GM12878 (cell line): ENCODE measurements at places on chromosomes 7 and 10. TPM values are rescaled to one million over a fixed set of nuclear protein-coding genes. Genes with fewer than 3 reads are reported as not detected.

Gene EGFR
- not detected in 2 replicates for polyA plus RNA-seq

GRCh38 chr10:122112625-122113160 is 123.7 kb downstream of the TACC2 start:
- no peak for DNase-seq

DNA sequence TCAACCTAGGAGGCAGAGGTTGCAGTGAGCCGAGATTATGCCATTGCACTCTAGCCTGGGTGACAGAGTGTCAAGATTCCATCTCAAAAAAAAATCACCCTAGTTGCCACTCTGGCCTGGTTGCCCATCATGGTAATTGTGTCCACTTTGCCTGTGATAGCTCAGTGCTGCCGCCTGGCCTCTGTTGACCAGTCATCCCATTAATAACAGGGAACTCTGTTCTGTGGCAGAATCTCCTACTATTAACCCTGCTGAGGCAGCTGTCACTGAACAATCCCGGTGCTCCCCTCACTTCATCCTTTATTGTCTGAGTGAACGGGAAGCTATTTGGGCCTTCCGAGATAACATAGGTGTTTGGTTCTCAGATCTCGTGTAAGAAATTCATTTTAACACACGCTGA is 14.6 kb downstream of the ZNF3 start:
- no peak for DNase-seq

GRCh38 chr10:91709394-91709798 is 76.5 kb upstream of the PPP1R3C start:
- no peak for DNase-seq

Gene OR2A42
- polyA plus RNA-seq, result 0.24 and 0.32 TPM in 2 replicates

DNA sequence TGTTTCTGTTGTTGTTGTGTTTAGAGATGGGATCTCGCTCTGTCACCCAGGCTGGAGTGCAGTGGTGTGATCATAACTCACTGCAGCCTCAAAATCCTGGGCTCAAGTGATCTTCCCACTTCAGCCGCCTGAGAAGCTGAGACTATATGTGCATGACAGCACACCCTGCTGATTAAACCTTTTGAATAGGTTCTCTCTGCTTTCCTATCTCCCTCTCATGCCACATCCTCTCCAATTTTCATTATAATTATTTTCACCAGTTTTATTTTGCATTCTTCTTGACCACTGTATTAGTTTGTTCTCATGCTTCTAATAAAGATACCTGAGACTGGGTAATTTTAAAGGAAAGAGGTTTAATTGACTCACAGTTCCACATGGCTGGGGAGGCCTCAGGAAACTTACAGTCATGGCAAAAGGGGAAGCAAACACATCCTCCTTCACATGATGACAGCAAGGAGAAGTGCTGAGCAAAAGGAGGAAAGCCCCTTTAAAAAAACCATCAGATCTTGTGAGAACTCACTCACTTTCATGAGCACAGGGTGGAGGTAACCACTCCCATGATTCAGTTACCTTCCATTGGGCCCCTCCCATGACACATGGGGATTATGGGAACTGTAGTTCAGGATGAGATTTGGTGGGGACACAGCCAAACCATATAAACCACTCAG is 12.9 kb downstream of the AGK start:
- DNase-seq, result peak; percentile 60

DNA sequence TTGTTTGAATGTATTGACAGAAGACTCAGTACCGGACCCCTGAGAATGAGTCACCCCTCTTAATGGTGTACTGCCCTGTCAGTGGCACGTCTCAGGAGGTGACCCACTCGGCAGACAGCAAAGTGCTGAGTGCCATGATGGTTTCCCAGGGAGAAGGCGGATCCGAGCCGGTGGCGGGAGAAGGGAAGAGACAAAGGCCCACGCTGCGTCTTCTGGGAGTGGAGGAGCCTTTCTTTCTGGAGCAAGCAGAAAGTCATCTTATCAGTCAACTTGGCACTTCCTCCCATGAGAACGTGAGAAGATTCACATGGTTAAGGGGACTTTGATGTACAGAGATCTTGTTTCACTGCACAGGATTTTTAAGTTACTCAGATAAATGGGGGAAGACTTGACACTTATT is 14.6 kb upstream of the PPP2R2D start:
- DNase-seq, result no peak

Gene MMP21
- polyA plus RNA-seq, result 0.09 and 0.24 TPM in 2 replicates

GRCh38 chr7:44110719-44111635 is 6.8 kb downstream of the AEBP1 start:
- DNase-seq, result no peak

GRCh38 chr7:13615679-13616078 is 373.8 kb downstream of the ETV1 start:
- DNase-seq, result no peak

- no peak for DNase-seq
Measured at GRCh38 chr7:5677538-5678294, 103.7 kb downstream of the RNF216 start.

DNA sequence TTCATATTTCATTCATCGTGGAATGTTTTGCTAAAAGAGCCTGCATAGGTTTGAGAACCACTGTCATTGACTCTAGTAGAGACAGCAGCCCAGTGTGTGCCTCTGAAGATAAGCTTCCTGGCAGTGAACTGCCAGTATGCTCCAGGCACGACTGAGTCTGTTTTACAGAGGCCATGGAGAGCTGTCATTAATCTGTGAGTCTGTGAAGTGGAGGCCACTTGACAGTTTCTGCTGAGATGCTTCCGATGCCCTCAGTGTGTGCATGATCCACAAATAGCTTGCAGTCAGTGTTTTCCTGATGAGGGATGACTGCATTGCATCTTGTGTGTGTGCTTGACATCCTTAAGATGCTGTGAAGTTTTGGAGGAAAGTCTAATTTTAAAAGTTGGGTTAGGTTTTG is 162.2 kb downstream of the PFKFB3 start:
- DNase-seq, result no peak

Gene GRM3
- 0.08 TPM in 2 replicates for polyA plus RNA-seq

GRCh38 chr7:50679218-50680007 is 103.3 kb downstream of the GRB10 start:
- no peak for DNase-seq

Gene ELN
- polyA plus RNA-seq, result 0.15 and 0.23 TPM in 2 replicates

DNA sequence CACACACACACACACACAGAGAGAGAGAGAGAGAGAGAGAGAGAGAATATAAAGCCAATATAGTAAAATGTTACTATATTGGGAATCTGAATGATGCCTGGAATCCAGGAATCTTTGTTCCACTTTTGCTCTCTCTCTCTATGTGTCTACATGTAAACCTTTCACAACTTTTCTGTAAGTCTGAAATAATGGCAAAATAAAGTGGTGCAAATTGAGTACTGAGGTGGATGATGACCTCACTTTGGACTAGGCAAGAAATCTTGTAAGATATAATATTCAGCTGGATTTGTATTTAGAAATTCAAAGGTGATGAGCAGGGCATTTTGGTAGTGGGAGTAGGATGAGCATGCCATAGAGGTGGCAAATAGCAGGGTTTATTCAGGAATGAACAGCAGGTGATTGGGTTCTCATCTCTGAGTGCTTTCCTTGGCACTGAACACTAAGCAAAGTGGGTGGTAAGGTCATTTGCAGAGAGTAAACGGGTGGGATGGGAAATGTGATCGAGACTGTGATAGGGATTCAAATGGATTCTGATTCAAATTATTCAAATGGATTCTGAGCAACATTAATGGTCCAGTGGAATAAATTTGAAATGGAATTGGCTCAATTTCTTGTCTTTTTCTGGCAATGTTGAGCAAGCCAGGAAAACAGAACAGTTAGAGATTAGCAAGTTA is 9.7 kb upstream of the ANLN start:
- no peak for DNase-seq

Gene OPN1SW
- polyA plus RNA-seq, result 0.11 and 0.23 TPM in 2 replicates

DNA sequence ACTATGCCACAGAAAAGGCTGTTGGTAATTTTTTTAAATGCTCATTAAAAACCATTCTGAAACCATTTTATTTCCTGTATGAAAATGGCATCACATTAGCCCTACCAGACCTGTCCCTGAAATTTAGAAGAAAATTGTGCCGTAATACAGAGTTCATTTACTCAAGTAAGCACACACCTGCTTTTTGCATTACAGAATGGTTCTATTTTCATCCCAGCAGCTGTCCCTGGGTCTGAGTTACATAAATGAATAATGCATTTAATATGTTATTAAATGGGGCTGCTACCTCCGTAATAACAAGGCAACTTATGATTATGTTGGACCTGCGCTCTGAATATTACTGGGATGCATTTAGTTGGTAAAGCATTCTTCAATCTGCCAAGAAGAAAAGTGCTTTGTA is 508.9 kb downstream of the SORCS1 start:
- DNase-seq, result no peak

- DNase-seq, result no peak
Measured at GRCh38 chr7:29247963-29248236, 53.3 kb downstream of the CHN2 start.

- no peak for DNase-seq
Measured at GRCh38 chr7:106317971-106318370, 33.2 kb upstream of the NAMPT start.

DNA sequence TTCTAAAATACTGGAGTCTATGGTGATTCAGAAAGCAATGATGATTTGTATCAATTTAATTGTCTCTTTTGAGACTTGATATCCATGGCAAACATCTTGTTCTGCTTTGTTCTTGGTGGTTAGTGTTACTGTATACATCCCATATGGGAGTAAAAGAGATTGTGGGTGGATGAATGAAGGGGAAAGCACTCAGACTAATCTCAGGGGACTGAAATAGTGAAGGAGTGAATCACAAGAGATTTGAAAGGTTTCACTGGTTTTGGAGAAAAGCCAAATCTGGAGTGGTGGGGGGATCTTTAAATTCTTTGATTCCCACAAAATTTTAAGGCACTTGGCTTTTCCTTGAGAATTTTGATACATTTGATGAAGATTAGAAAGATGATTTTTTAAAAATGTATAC is 369.4 kb downstream of the INHBA start:
- DNase-seq, result no peak
